SK-MEL-5 (cell line): ENCODE measurements at places on chromosomes 4 and X.

GRCh38 chr4:10611673-10612072 lies 72.9 kb downstream of the CLNK start:
- DNase-seq, result no peak

DNA sequence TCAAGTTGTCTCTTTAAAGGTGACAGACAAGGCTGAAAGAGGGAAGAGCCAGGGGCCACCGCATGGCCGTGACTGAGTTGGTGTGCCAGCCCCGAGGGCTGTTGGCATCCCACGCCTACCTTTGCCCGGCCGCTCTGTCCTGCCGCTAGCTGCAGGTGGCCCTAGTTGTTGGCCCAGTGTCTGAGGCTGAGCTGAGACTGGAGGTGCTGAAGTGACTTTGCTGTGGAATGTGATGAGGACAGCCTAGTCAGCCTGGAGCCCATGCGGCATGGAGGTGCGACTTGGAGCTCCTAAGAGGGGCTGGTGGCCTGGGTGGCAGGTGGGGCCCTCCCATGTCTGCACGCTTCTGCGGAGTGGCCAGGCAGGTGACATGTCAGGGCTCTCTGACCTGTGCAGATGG lies 6.6 kb downstream of the TADA2B start:
- no peak for DNase-seq

- no peak for DNase-seq
These were observed 224.6 kb downstream of the BCOR start for GRCh38 chrX:39873117-39873516.

- no peak for DNase-seq
These were observed 397.4 kb upstream of the ZFP42 start for GRCh38 chr4:187598196-187598595.

DNA sequence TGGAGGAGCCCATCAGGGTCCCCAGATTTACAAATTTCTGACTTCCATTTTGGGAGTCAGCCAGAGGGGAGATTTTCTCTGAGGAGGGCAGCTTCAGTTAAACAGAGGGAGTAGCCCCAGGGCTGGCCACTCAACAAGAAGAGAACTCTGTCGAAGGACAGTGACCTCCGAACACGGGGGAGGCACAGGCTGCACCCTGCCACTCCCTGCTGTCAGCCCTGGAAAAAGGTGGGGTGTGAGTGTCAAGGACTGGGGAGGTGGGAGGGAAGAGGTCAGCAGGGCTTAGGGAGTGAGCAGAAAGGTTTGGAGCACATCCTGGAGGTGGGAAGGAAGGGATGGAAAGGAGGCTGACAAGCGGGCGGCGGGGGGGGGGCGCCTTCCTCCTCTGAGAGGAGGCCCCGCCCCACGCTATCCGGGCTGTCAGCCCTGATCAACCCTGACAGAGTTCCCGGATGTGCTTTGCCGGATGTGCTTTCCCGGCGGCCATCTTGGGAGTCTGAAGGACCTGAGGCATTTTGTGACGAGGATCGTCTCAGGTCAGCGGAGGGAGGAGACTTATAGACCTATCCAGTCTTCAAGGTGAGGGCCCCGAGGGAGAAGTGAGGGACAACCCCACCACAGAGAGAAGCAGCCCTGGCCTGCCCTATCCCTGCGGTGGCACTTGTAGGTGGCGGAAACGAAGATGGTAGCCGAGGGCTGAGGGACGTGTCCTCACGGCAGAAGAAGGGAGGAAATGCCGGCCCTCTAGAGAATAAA lies at the start of gene MAGEC1:
TSS of gene MAGEC1 (plus strand) at position 495 of the 756 bp plus-strand sequence. CDS start 1,179 bp downstream, outside the sequence.
- DNase-seq, result peak; percentile 51

- no peak for DNase-seq
These were observed 62.8 kb upstream of the DIAPH2 start for GRCh38 chrX:96621811-96622210.

DNA sequence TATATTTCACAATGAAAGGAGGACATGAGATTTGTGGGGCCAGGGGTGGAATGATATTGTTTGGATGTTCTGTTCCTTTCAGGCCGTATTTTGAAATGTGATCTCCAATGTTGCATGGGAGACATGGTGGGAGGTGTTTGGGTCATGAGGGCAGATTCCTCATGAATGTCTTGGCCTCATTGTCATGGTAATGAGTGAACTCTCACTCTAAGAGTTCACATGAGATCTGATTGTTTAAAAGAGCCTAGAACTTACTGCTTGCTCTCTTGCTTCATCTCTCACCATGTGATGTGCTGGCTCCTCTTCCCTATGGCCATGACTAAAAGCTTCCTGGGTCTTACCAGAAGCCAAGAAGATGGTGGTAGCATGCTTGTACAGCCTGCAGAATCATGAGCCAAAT lies 1183.0 kb downstream of the TECRL start:
- no peak for DNase-seq

DNA sequence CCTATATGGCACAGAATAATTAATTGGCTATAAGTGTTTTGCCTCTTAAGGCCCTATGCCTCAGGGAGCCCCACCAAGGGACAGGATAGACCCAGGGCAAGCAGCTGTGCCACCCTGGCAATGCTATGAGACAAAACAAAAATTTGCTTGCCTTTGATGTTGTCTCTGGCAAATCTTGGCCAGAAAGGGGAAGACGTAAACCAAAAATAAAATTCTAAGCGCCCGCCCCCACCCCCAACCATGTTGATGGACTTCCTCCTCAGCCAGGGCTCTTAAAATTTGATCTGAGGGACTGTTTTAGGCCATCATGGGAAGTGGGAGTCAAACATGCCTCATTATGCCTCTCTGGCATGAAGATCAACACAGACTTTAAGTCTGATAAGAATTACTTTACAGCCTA lies 130.5 kb upstream of the APOOL start:
- DNase-seq, result no peak

- no peak for DNase-seq
These were observed 423 bp downstream of the HEPH start for GRCh38 chrX:66164470-66164869.

DNA sequence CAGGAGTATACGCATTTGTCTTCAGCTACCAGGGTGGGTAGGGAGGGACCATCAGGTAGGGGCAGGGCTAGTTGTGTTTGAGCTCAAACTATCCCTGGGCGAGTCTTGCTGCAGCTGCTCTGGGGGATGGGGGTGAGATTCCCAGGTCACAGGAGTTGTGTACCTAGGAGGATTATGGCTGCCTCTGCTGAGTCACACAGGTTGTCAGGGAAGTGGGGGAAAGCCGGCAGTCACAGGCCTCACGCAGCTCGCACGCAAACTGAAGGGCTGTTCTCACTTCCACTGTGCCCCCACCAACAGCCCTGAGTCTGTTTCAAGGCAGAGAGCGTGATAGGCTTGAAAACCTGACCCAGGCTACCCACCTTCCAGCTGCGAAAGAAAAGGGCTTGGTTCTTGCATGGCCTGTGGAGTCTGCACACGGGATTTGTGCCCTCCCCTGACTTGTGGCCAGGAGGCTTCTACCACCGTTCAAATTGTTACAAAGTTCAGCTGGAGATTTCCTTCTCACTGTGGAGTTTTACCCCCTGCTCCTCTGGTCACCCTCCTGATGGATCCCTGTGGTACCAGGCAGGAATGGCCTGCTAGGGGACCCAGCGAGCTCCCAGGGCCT lies 63.8 kb downstream of the ARFIP1 start:
- DNase-seq, result no peak

- DNase-seq, result no peak
These were observed 45.1 kb downstream of the VSIG4 start for GRCh38 chrX:65994519-65995506.
